ENCODE measurements at places on chromosomes 13 and 19. TPM values are rescaled to one million over a fixed set of nuclear protein-coding genes. Genes with fewer than 3 reads are reported as not detected.

Gene CYP4F11
- total RNA-seq: 0.68 TPM

Gene PABPC3
- 0.16 TPM for total RNA-seq

Gene PGLYRP1
- not detected for total RNA-seq

Gene SEMA6B
- 5.7 TPM for total RNA-seq

Gene MUC16
- not detected for total RNA-seq

Gene ZNF471
- 10.0 TPM for total RNA-seq

Data from sigmoid colon (tissue), 7 donors.